ENCODE measurements at places on chromosomes 11 and 22.

GRCh38 chr11:122731500-122731913 lies 76.0 kb downstream of the UBASH3B start:
- DNase-seq = no peak

- no peak for DNase-seq
These were observed 54.5 kb downstream of the PACS1 start for GRCh38 chr11:66124564-66124963.

GRCh38 chr11:65077451-65077850 lies 6.4 kb downstream of the CDCA5 start:
- DNase-seq = no peak

GRCh38 chr22:41780746-41781505 lies 19.6 kb upstream of the CCDC134 start:
- DNase-seq = peak; percentile 68

DNA sequence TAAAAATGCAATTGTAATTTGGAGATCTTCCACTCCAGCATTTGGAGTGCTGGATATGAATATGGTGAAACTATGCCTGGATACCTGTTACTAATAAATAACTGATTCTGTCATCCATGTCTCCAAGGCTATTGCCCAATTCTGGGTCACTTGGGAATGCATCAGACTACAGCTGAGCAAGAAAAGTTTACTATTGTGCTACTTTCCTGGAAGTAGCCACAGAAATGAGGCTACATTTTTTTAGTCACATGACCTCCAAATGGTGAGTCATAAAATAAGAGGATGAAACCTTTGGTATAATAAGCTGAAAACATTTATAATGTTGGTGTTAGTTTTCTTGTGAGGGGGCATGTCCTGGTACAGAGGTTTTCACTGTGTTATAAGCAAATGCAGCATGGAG lies 44.4 kb downstream of the DCDC1 start:
- DNase-seq = no peak

GRCh38 chr11:21988477-21988876 lies 204.4 kb upstream of the ANO5 start:
- no peak for DNase-seq

DNA sequence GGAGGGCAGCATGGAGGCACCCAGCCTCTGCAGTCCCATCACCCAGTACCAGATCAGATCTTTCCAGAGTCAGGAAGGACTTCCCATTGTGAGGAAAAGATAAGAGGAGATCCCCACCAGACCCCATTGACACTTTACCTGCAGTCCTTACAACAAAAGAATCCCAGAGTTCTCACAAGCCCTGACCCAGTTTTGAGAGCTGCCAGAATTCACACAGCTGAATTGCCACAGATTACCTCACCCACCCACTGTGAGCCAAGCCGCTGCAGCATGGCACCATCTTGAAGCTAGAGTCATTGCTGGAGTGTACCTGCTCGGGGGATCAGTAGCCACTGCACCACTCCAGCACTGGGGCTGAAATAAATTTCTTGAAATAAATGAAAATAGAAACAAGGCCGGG lies 91.8 kb upstream of the UBASH3B start:
- no peak for DNase-seq

- DNase-seq = no peak
These were observed 1.6 kb downstream of the PDXP start for GRCh38 chr22:37659897-37660708.

- no peak for DNase-seq
These were observed 16.4 kb upstream of the ASCC2 start for GRCh38 chr22:29854432-29854831.

DNA sequence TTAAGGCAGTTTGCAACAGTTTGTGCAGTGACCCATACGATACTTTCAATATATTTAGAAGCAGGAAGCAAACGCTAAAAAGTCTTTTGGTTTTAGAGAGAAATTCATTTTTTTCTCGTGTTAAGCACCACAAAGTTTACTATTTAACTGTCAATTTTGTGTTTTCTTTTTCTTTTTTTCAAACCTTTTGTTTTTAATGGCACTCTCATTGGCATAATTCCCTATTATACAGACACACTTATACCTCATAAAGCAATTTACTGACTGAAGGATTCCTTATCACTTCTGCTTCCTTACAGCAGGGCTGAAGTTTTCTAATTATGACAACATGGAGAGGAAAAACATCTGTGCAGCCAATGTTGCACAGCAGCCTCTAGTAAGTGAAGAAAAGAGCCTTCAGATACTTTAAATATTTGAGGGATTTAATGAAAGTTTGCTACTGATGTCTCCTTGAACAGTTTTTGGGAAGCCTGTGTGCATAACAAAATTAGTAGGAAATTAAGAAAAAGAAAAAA lies 2191.2 kb downstream of the LRRC4C start:
- DNase-seq = no peak

GRCh38 chr11:17383461-17383860 lies 5.0 kb downstream of the KCNJ11 start:
- DNase-seq = no peak

GRCh38 chr22:44431256-44431655 lies 66.8 kb downstream of the RTL6 start:
- DNase-seq = no peak

- DNase-seq = no peak
These were observed 3.8 kb downstream of the TMPRSS13 start for GRCh38 chr11:117925198-117925925.

DNA sequence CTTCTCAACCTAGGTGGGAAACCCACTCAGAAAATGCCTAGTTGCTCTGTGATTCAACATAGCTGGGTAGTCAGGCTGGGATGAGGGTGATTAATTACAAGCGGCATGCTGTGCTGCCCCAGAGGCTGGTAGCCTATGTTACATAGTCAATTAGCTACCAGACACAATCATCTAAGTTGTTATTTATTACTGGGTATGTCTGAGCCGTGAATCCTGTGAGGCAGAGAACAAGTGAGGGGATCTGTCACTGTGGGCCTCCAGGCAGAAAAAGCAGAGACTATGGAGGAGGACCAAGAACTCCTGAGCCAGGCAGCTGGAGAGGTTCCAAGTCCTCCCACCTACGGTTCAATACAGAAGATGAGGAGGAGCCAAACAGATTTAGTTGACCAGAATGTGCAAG lies 186.6 kb upstream of the BDNF start:
- no peak for DNase-seq

- no peak for DNase-seq
These were observed 18.5 kb downstream of the SLC35F2 start for GRCh38 chr11:107840129-107840484.

- no peak for DNase-seq
These were observed 15.9 kb downstream of the KCNQ1 start for GRCh38 chr11:2460540-2461252.

DNA sequence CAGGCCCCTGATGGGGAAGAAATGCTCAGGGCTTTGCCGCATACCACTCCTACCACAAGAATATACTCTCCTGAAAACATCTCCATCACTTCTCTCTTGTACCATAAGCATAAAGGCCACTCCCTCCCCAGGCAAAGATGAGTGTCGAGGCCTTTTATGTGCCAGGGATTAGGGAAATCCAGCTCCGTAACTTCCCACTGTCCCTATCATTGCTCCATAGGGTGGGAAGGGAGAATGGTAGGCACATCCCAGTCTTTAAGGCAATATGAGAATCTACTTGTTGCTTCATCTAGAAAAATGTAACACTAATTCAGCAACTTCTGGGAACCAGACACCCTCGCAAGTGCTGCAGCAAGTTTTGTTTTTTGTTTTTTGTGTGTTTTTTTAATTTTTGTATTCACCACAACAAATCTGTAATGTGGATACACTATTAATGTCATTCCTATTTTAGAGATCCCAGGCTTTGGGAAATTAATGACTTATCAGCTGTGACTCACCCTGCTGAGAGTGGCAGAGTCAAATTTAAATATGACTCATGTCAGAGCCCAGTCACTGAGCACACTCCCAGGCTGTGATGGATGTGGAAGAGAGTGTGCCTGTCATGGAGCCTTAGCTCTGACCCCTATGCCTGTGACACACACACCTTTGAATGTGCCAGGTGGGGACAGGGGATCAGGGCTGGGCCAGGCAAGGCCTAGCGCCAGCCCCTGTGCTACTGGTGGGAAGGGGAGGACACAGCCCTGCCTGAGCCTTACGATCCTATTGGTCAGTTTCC lies 23.4 kb downstream of the PANX1 start:
- DNase-seq = no peak
